T-helper 2 cell treated with Interferon-gamma antibody and Interleukin-4, amounts not matched to agents 5 μg/mL and 100 μg/mL, for 36 hours (primary cell): ENCODE measurements at places on chromosomes 4 and X.

DNA sequence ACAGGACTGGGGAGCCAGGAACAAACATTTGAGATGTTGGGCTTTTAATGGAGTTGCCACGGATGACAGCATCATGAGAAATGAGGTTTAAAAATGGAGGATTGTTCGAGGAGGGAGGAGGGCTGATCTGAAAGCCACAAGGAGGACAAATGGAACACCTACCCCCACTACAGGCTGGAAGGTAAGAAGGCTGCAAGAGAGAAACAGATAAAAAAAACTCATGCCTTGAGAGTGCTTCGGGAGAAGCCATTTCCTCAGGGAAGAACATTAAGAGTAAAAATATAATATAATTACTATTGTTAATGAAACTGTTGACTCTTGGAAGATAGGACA, 119.5 kb upstream of the MAP9 start:
- H3K4me1 ChIP-seq: no peaks in the 10 kb centered on the region
- no peaks in the 10 kb centered on the region for H3K36me3 ChIP-seq
- peaks cover 3% of the 10 kb centered on the region for H3K27me3 ChIP-seq

DNA sequence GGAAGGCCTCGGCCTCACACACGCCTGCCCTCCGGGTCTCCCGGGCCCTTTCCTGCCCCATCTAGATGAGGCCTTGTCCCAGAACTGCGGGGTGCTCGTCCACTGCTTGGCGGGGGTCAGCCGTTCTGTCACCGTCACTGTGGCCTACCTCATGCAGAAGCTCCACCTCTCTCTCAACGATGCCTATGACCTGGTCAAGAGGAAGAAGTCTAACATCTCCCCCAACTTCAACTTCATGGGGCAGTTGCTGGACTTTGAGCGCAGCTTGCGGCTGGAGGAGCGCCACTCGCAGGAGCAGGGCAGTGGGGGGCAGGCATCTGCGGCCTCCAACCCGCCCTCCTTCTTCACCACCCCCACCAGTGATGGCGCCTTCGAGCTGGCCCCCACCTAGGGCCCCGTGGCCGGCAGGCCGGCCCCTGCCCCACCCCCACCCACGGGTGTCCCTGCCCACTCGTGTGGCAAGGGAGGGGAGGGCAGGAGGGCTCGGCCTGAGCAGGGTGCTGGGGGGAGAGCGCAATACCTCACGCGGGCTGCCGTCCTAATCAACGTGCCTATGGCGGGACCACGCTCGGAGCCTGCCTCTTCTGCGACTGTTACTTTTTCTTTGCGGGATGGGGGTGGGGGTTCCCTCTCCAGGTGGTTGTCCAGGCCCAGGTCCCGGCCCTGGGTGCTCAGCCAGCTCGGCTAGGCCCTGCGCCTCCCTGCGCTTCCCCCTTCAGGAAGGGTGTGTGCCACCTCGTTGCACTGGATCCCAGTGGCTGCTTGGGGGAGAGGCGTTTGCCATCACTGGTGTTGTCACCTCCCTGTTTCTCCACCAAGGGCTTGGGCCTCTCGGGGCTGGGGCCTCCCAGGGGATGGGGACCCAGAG, 3.1 kb downstream of the DUSP9 start:
- no peaks in the 10 kb centered on the region for H3K36me3 ChIP-seq
- H3K27me3 ChIP-seq: peaks cover 22% of the 10 kb centered on the region
- no peak for DNase-seq
- no peaks in the 10 kb centered on the region for H3K4me1 ChIP-seq

GRCh38 chr4:20512033-20512792, 188.0 kb upstream of the PACRGL start:
- no peak overlapping the region for H3K27ac ChIP-seq
- no peak overlapping the region for H3K4me3 ChIP-seq
- H3K4me1 ChIP-seq: no peaks in the 10 kb centered on the region
- no peaks in the 10 kb centered on the region for H3K27me3 ChIP-seq

DNA sequence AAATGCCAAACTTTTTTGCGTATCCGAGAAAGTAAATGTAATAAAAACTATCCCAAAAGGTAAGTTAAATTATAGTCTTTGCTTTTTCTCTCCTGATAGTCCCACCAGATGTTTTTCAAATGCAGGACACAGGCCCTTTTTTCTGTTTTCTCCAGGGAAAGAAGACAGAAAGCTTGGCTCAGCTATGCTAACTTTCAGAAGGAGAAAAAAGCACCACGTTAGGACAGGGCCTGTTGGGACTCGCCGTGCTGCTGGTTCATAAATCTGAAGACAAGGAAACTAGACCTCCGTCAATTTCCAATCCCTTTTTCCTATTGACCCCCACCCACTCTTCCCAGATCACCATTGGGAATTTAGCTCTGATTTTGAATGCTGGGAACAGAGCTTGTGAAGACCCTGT, 220.9 kb upstream of the SFRP2 start:
- no peaks in the 10 kb centered on the region for H3K27me3 ChIP-seq
- no peaks in the 10 kb centered on the region for H3K4me1 ChIP-seq
- no peak overlapping the region for H3K4me3 ChIP-seq
- H3K27ac ChIP-seq: no peak overlapping the region

DNA sequence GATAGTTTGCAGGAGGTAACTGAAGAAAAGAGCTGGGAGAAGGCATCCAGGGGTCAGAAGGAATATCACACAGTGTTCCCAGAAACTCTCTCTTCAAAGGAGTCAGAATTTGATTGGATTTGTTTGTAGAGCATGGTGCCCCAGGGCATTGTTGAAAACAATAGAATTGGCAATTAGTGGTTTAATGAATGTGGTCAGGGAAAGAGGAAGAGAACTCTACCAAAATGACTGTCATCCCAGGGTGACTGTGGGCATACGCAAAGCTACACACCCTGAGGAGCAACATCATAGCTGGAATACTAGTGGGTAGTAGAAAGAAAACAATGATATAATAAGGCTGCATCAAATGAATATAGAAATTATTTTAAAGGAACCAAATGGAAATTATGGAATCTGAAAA, 21.5 kb downstream of the TNIP2 start:
- H3K4me3 ChIP-seq: no peak overlapping the region
- no peaks in the 10 kb centered on the region for H3K27me3 ChIP-seq
- no peak for DNase-seq
- peaks cover 3% of the 10 kb centered on the region for H3K4me1 ChIP-seq
- H3K36me3 ChIP-seq: peaks cover 41% of the 10 kb centered on the region

GRCh38 chrX:155966876-155967275, 30.6 kb upstream of the IL9R start:
- H3K27ac ChIP-seq: no peak overlapping the region
- peaks cover 25% of the 10 kb centered on the region for H3K4me1 ChIP-seq
- H3K27me3 ChIP-seq: peaks cover 17% of the 10 kb centered on the region
- H3K4me3 ChIP-seq: no peak overlapping the region

DNA sequence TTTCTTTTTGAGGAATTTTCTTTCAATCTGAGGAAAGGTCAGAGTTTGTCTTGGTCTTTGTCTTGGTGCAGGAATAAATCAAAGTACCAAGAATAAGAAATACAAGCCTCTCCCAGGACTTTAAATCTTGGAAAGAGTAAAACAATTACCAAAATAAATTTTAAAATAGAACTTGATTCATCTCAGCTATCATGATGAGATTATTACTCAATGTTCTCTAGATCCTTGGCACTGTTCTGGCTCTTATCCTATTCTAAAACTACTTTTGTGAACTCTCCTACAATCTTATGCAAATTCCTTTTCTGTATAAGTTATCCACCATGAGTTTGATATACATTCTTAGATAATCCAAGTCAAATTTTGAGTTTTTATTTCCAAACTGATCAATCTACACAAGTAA, 464.3 kb downstream of the PPARGC1A start:
- no peaks in the 10 kb centered on the region for H3K36me3 ChIP-seq
- no peak overlapping the region for H3K27ac ChIP-seq
- no peaks in the 10 kb centered on the region for H3K4me1 ChIP-seq
- DNase-seq: no peak
- peaks cover 3% of the 10 kb centered on the region for H3K27me3 ChIP-seq

GRCh38 chrX:154382483-154383069, 3.5 kb downstream of the EMD start:
- H3K4me3 ChIP-seq: no peak overlapping the region
- DNase-seq: no peak
- H3K36me3 ChIP-seq: peaks cover 14% of the 10 kb centered on the region
- H3K27me3 ChIP-seq: no peaks in the 10 kb centered on the region
- peaks cover 7% of the 10 kb centered on the region for H3K4me1 ChIP-seq

- peaks cover 48% of the 10 kb centered on the region for H3K27me3 ChIP-seq
- H3K4me3 ChIP-seq: no peak overlapping the region
- H3K27ac ChIP-seq: no peak overlapping the region
- peak; percentile 38 for DNase-seq
- H3K36me3 ChIP-seq: no peaks in the 10 kb centered on the region
- peaks cover 12% of the 10 kb centered on the region for H3K4me1 ChIP-seq
Measured at GRCh38 chr4:143616771-143617170, 83.7 kb downstream of the FREM3 start.

DNA sequence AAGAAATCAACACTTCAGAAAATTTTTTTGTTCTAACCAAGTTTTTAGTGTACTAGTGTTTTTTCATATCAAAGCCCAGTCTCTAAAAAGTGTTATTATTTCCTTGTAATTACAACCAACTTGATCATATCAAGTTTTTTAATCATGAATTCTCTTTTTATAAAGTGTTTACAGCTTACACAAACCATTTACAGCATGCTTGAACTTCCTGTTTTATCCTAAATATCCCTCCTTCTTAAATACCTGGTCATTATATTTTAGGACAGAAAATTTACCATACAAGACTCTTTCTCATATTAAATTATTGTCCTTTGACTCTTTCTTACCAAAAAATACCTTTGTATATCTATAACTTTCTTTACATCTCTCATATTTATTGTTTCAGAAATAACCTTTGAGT, 89.4 kb upstream of the NPY2R start:
- no peaks in the 10 kb centered on the region for H3K27me3 ChIP-seq
- DNase-seq: no peak
- H3K4me1 ChIP-seq: no peaks in the 10 kb centered on the region
- no peaks in the 10 kb centered on the region for H3K36me3 ChIP-seq
- no peak overlapping the region for H3K4me3 ChIP-seq

- no peak for DNase-seq
- no peaks in the 10 kb centered on the region for H3K27me3 ChIP-seq
- peaks cover 49% of the 10 kb centered on the region for H3K4me1 ChIP-seq
- peaks cover 46% of the 10 kb centered on the region for H3K36me3 ChIP-seq
Measured at GRCh38 chrX:19791562-19791961, 95.8 kb downstream of the SH3KBP1 start.

DNA sequence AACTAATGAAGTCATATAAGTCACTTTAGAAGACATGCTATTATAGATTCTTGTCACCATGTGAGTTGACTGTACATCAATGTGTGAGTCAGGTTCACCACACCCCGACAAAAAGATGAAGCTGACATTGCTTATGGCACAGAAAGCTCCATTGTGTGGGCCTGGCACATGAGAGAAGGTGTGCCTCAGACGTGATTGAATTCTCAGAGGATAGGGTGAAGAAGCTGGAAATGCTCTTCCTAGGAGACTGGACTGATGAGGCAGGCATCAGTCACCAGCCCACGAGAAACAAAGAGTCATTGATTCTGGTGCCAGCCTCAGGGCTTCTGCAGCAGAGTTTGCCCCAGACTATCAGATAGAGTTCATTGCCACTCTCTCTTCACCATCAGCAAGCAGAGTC, 35.9 kb upstream of the LRAT start:
- H3K27ac ChIP-seq: no peak overlapping the region
- no peak for DNase-seq
- H3K4me1 ChIP-seq: no peaks in the 10 kb centered on the region
- H3K36me3 ChIP-seq: no peaks in the 10 kb centered on the region

DNA sequence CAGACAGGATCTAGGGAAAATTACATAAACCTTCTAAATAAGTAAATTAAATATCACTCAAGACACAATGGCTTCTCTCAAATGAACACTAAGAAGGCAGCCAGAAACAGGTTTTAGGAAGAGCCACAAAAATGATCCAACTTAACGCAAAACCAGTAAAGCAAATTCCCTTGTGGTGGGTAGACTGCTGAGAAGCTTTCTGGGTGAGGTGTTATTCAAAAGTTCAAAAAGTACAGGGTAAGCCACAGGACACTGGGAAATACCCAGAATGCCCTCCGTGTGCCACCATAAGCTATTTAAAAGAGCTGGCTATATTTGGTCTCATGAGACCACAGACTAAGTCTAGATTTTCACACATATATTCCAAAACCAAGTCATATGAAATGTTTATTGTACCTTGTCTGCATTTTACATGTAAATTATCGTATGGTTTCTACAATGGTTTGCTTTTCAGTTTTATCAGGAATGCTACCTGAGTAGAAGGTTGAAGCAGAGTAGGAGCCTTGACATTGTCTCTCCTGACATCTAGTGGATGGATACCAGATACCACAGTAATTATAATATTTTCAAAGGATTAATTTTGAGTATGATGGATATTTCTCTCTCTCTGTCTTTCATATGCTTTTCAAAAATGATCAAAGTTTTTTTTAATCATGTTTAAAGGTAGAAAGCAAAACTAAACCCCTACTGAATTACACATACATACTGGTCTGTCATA, 109.3 kb upstream of the KLHL13 start:
- DNase-seq: no peak
- H3K36me3 ChIP-seq: no peaks in the 10 kb centered on the region
- H3K4me1 ChIP-seq: no peaks in the 10 kb centered on the region
- no peak overlapping the region for H3K4me3 ChIP-seq

- H3K4me3 ChIP-seq: no peak overlapping the region
- H3K4me1 ChIP-seq: peaks cover 20% of the 10 kb centered on the region
- no peak overlapping the region for H3K27ac ChIP-seq
- no peaks in the 10 kb centered on the region for H3K27me3 ChIP-seq
- no peak for DNase-seq
- H3K36me3 ChIP-seq: peaks cover 22% of the 10 kb centered on the region
Measured at GRCh38 chr4:1295405-1296055, 5.8 kb downstream of the MAEA start.

- H3K4me3 ChIP-seq: no peak overlapping the region
- peaks cover 5% of the 10 kb centered on the region for H3K4me1 ChIP-seq
- no peaks in the 10 kb centered on the region for H3K36me3 ChIP-seq
- no peak overlapping the region for H3K27ac ChIP-seq
Measured at GRCh38 chr4:26248647-26249046, 72.2 kb upstream of the RBPJ start.

DNA sequence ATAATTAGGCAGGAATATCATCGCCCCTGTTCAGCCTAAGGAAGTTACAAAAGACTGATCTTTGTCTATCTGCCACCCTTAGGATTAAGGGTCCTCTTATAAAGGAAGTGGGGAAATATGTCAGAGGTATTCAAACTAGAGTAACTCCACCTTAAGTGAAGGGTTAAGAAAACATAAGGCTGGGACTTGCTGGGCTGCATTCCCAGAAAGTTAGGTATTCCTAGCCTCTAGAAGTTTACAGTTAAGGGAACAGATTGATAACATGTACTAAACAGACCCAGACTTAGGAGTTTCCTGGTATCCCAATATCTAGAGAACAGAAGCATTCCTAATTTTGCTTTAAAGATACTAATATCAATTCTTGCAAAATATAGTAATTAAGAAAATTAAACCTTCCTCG, 6.0 kb downstream of the CXCL2 start:
- peaks cover 15% of the 10 kb centered on the region for H3K27me3 ChIP-seq
- H3K4me1 ChIP-seq: no peaks in the 10 kb centered on the region
- DNase-seq: no peak
- no peaks in the 10 kb centered on the region for H3K36me3 ChIP-seq
- no peak overlapping the region for H3K27ac ChIP-seq

DNA sequence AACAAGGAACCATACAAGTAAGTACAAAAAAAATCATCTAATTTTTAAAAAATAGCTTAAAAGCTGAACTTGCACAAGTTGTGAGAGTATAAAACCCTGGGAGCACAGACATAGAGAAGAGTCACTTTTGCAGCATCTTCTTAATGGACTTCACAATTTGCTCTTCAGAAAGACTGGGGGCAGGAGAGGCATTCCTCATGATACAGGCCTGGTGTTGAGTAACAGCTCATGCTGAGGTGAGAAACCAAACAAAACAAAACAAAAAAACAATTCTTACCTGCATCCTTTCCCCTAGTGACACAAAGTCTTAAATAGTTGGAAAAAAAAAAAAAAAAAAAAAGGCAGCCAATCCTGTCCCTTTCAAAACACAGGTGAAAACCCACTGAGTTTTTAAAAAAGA, 562.8 kb downstream of the FSTL5 start:
- no peaks in the 10 kb centered on the region for H3K27me3 ChIP-seq
- no peaks in the 10 kb centered on the region for H3K36me3 ChIP-seq
- no peak overlapping the region for H3K27ac ChIP-seq
- H3K4me3 ChIP-seq: no peak overlapping the region
